ENCODE measurements at places on chromosomes 6 and 20.

GRCh38 chr6:154125421-154125820 is 86.4 kb downstream of the OPRM1 start:
- DNase-seq, result no peak
- no peak overlapping the region for H3K4me3 ChIP-seq
- no peaks in the 10 kb centered on the region for H3K4me1 ChIP-seq
- no peaks in the 10 kb centered on the region for H3K36me3 ChIP-seq

DNA sequence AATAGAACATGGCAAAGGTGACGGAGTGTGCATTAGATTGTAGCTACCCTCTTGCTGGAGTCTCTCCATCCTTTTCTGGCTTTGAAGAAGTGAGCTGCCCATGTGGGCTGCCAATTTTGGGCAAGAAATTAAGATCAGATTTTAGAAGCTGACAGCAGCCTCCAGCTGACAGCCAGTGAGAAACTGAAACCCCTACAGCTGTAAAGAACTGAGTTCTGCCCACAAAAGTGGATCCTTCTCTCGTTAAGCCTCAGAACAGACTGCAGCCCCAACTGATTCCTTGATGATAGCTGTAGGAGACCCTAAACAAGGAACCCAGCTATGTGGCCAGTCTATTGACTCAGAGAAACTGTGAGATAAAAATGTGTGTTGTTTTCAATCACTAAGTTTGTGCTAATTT is 134.1 kb downstream of the CD109 start:
- no peaks in the 10 kb centered on the region for H3K4me1 ChIP-seq
- no peak overlapping the region for H3K4me3 ChIP-seq
- H3K27me3 ChIP-seq, result no peaks in the 10 kb centered on the region
- DNase-seq, result no peak

- peak overlapping the region; percentile 54 for H3K4me3 ChIP-seq
- peaks cover 30% of the 10 kb centered on the region for H3K4me1 ChIP-seq
- no peaks in the 10 kb centered on the region for H3K27me3 ChIP-seq
- peak; percentile 57 for DNase-seq
- H3K36me3 ChIP-seq, result no peaks in the 10 kb centered on the region
Observed at GRCh38 chr6:167152862-167153261, 4.9 kb downstream of the GPR31 start.

- DNase-seq, result no peak
- no peak overlapping the region for H3K4me3 ChIP-seq
- no peaks in the 10 kb centered on the region for H3K4me1 ChIP-seq
- no peaks in the 10 kb centered on the region for H3K27me3 ChIP-seq
- H3K27ac ChIP-seq, result no peak overlapping the region
Observed at GRCh38 chr6:39143238-39143930, 28.4 kb upstream of the SAYSD1 start.

GRCh38 chr20:40434122-40434521 is 254.9 kb downstream of the MAFB start:
- no peak for DNase-seq
- H3K27ac ChIP-seq, result no peak overlapping the region
- H3K36me3 ChIP-seq, result no peaks in the 10 kb centered on the region
- H3K4me1 ChIP-seq, result no peaks in the 10 kb centered on the region

DNA sequence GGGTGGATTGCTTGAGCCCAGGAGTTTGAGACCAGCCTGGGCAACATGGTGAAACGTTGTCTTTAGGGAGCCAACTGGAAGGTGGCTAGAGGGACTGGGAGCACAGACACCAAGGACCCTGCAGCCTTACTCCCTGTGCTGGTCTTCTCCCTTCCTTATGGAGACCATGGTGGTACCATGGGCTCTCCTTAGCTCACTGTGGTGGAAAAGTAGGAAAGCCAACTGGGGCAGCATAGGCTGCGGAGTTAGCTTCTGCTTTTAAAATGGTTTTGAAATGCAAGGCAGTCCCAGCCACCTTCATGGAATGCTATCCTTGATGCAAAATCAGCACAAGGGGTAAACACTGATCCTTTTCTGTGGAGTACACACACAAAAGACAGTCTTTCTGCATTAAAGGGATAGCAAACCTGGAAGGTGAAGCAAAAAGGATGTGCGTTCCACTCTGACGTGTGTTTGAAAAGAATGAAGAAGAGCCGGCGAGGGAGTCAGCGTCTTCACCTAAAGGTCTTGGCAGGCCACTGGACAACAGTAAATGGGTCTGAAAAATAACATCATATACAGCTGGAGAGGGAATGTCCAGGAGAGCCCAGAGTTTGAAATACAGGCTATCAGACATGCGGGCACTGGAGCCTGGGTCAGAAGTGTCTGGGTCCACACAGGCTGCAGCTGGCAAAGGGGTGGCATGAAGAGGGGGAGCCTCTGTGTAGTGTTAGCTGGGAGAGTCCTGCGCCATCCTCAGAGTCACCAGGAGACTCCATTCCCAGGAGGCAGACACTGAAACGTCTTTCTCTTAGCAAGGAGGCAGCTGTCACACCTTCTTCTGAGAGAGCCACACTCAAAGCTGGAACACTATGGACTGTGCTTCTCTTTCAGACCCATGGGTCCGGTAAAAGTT is 58.5 kb downstream of the GPR6 start:
- no peak overlapping the region for H3K27ac ChIP-seq
- H3K36me3 ChIP-seq, result no peaks in the 10 kb centered on the region
- H3K4me3 ChIP-seq, result no peak overlapping the region
- DNase-seq, result no peak
- no peaks in the 10 kb centered on the region for H3K27me3 ChIP-seq

GRCh38 chr6:122663981-122664380 is 53.8 kb downstream of the PKIB start:
- no peaks in the 10 kb centered on the region for H3K27me3 ChIP-seq
- no peak overlapping the region for H3K4me3 ChIP-seq

- no peak overlapping the region for H3K4me3 ChIP-seq
- no peak for DNase-seq
- H3K27me3 ChIP-seq, result no peaks in the 10 kb centered on the region
Observed at GRCh38 chr20:48747840-48748414, 79.9 kb downstream of the PREX1 start.

DNA sequence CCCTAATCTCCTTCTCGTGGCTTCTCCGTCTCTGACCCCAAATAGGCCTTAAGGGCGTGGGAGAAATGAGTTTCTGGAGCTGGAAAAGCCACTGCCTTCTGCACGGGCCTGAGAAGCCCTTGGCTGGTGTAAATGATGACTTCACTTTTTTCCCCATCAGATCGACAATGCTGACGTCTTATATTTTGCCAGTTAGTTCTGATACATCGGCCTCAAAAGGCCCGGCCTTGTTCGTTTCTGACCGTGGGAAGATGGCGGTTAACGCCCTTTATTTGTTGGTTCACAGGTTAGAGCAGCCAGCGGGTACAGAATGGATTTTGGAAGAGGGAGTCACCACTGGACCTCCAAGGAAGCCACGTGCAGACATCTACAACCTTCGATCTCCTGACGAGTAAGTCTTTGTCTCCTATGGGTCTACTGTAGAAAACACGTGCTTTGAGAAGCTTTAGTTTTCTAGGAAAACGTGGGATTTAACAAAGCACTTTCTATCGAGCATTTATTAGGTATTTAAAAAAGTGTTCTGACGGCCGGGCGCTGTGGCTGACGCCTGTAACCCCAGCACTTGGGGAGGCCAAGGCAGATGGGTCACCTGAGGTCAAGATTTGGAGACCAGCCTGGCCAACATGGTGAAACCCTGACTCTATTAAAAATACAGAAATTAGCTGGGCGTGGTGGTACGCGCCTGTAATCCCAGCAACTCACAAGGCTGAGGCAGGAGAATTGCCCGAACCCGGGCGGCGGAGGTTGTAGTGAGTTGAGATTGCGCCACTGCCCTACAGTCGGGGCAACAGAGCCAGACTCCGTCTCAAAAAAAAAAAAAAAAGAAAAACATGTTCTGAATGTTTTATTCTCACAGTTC is 1.2 kb upstream of the ZNFX1 start:
- H3K27me3 ChIP-seq, result no peaks in the 10 kb centered on the region
- H3K4me1 ChIP-seq, result peaks cover 4% of the 10 kb centered on the region
- H3K4me3 ChIP-seq, result peak overlapping the region; percentile 95
- peaks cover 23% of the 10 kb centered on the region for H3K36me3 ChIP-seq

DNA sequence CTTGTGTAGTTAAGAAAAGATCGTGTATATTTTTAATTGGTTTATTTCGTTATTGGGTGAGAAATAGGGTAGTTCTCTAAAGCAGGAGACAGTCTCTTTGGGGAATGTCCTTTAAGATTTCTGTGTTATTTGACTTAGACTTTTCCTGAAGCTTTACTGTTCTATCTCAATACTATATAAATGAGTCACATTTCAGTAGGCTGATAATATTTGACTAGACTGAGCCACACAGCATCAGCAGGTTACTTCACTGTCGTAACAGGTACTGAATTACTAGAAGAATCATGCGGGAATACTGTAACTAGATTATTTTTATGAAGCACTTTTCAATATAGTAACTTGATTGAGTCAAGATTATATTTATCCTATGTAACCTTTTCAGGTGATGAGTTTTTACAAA is 1.4 kb downstream of the SMAP1 start:
- no peaks in the 10 kb centered on the region for H3K36me3 ChIP-seq
- no peak for DNase-seq
- no peaks in the 10 kb centered on the region for H3K27me3 ChIP-seq
- H3K4me1 ChIP-seq, result peaks cover 4% of the 10 kb centered on the region
- peak overlapping the region; percentile 94 for H3K4me3 ChIP-seq

GRCh38 chr6:93580446-93580845 is 161.1 kb upstream of the EPHA7 start:
- H3K4me3 ChIP-seq, result no peak overlapping the region
- no peaks in the 10 kb centered on the region for H3K4me1 ChIP-seq
- H3K36me3 ChIP-seq, result no peaks in the 10 kb centered on the region
- H3K27me3 ChIP-seq, result no peaks in the 10 kb centered on the region
- DNase-seq, result no peak

DNA sequence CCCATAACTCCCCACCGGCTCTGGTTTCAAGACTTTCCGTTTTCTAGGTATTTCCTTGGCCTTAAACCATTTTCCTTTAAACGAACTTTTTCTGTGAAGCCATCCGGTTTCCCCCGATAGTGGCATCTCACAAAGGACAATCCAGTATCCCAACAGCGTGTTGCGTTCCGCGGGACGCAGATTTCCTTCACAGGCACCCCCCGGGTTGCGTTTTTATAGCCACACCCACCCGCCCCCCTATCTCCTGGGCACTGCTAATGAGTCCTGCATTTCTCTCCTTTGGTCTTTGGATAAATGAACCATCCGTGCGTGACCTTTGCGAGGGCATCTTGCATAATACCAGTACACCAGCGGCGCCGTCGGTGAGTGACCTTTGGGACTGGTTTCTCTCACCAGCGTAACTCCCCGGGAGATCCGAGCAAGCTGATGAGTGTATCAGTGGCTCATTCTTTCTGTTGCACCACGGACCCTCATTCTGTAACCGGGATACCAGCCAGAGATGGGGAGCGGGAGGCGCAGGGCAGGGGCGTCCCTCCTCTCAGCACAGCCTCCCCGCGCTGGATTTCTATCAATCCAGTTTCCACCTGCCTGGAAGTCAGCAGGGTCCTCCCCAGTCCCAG is 586 bp upstream of the NQO2 start:
- DNase-seq, result no peak
- H3K36me3 ChIP-seq, result no peaks in the 10 kb centered on the region
- peak overlapping the region; percentile 87 for H3K4me3 ChIP-seq
- peaks cover 12% of the 10 kb centered on the region for H3K4me1 ChIP-seq

DNA sequence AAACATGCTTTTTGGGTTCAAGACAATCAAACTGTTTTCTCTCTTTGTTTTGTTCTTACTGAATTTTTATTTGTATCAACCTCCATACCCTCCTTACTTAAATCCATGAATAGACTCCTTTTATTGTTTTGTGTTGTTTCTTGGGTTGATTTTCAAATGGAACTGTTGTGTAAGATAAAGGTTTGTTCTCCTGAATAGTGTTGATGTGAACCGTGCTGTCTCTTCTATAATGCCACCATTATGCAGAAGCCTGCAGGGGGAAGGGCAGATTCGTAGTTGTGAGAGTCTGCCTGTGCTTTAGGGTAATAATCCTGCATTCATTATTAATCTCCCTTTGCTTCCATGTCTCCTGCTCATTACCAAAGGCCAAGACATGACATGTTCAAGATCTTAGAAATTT is 105.9 kb downstream of the CDKAL1 start:
- H3K4me3 ChIP-seq, result no peak overlapping the region
- no peaks in the 10 kb centered on the region for H3K4me1 ChIP-seq
- no peaks in the 10 kb centered on the region for H3K27me3 ChIP-seq
- no peaks in the 10 kb centered on the region for H3K36me3 ChIP-seq
- DNase-seq, result no peak

- DNase-seq, result peak; percentile 34
- no peak overlapping the region for H3K27ac ChIP-seq
- H3K4me1 ChIP-seq, result no peaks in the 10 kb centered on the region
- no peaks in the 10 kb centered on the region for H3K36me3 ChIP-seq
- H3K27me3 ChIP-seq, result no peaks in the 10 kb centered on the region
Observed at GRCh38 chr6:28425944-28426541, 17.2 kb downstream of the ZSCAN23 start.

DNA sequence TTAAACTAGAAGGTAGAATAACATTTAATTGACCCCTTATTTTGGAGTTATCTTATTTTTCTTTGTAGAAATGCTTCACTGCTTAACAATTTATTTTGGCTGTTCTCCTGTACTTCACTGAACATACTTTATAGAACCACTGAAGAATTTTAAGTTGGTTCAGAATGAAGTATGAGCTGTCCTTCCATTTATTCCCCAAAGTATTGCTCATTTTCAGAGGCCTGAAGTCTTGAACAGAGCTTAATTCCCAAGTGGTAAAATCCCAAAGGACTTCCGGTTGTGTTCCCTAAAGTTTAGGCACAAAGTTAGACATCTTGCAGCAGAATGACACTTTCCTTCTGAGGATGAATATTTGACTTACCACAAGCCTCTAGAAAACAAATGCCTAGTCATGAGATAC is 233.3 kb downstream of the TINAG start:
- no peaks in the 10 kb centered on the region for H3K4me1 ChIP-seq
- H3K27ac ChIP-seq, result no peak overlapping the region
- no peaks in the 10 kb centered on the region for H3K36me3 ChIP-seq

DNA sequence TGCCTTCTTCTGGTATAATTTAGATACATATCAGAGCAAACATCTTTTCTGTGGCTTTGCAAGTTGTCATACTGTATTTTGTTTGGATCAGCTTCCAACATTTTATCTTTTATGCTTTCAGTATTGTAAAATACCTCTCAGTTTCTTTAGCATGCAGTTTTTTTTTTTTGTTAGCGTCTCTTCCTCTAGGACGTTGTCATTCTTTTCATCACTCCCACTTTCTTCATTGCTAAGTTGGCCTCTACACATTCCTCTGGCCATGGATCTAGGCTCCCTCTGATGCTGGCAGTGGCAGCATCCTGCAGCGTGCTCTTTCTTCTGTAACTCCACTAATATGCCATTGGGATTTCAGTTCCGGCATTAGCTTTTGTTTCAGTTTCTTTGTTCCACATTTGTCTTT is 21.7 kb downstream of the RPRD1B start:
- peaks cover 3% of the 10 kb centered on the region for H3K4me1 ChIP-seq
- H3K27ac ChIP-seq, result no peak overlapping the region
- no peaks in the 10 kb centered on the region for H3K27me3 ChIP-seq
- no peak for DNase-seq
- H3K4me3 ChIP-seq, result no peak overlapping the region
- peaks cover 7% of the 10 kb centered on the region for H3K36me3 ChIP-seq

DNA sequence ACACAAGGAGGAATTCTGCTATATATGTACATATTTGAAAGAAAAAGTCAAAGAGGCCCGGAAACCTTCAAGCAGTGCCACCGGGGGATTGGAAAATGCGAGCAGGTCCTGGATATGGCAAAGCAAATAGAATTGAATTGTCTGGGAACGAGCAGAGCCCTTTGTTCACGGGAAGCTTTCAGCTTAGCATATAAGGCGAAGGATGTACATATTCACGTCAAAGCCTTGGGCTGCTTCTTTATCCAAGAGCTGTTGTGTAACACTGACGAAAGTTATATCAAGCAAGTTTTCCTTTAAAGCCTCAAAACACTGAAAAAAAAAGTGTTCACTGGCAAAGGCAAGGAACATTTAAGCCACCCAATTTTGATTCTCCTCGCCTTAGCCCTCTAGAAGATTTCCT is 171.0 kb downstream of the GPX5 start:
- H3K36me3 ChIP-seq, result no peaks in the 10 kb centered on the region
- no peak overlapping the region for H3K27ac ChIP-seq
- DNase-seq, result no peak
- peaks cover 5% of the 10 kb centered on the region for H3K27me3 ChIP-seq

Data from GM12878 (cell line).